ENCODE measurements at places on chromosomes 1 and 21.

DNA sequence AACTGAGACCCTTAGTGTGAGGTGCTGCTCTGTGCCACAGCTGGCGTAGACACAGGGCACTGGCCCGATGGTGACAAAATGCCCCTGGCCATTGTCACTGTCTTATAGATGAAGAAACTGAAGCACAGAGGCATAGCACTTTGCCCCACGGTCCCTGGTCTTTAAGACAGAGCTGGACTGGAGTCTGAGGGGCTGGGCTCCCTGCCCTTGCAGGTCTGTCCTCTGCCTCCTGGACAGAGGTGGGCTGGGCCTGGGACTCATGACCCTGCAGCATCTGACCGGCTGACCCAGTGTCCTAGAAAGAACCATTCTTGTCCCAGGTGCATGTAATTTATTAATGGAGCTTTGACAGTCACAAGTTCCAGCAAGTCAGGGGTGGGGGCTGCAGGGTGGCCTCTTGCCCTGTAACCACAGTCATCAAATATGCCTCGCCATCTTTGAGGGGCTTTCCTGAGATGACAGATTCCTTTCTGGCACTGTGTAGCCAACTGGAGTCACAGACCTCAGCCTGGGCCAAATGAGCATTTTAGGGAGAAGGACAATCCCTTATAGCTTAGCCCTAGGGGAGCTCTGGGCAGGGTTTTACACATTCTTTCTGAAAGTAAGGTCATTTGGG, 6.1 kb downstream of the SLFNL1 start:
- DNase-seq: no peak

DNA sequence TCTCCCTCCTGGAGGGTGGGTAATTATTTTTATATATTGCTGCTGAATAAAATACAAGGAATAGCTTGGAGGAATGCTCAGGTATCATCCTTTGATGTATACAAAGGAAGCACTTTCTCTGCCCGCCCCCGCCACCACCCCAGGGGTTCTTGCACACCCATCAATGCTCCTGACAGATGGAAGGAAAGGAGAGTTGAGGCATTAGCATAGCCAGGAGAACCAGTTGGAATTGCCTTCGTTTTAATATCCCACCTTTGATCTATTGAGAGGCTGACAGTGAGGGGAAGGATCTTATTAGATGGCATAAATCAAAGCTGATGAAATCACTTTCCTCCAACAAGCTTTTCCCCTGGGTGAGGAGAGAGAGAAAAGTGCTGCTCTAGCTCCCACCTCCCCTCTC, 71.1 kb downstream of the LGR6 start:
- no peak for DNase-seq

- DNase-seq: no peak
Observed at GRCh38 chr1:92362970-92363369, 64.1 kb downstream of the RPAP2 start.

DNA sequence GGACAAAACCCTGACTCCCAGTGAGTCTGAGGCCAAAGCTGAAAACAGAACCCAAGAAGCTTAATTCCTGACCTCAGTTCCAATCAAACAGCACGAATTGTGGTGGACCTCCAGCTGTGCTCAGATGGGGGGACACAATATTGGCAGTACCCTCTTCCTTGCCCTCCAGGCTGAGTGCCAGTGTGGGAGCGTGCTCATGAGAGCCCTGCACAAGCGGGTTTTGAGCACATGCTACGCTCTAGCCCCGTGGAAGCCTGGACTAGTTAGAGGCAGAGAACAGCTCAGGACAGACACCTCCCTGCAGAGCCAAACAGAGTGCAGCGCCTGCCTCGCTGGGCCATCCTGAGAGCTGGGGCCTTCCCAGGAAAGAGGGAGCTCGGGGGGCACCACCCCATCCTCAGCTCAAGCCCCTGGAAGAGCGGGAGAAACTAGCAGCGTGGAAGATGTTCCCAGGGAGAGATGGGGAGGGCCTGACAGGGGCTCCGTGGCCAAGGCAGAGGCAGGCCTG, 2.8 kb upstream of the SLC25A34 start:
- DNase-seq: no peak

GRCh38 chr1:5617179-5617520, 375.1 kb downstream of the NPHP4 start:
- DNase-seq: no peak

DNA sequence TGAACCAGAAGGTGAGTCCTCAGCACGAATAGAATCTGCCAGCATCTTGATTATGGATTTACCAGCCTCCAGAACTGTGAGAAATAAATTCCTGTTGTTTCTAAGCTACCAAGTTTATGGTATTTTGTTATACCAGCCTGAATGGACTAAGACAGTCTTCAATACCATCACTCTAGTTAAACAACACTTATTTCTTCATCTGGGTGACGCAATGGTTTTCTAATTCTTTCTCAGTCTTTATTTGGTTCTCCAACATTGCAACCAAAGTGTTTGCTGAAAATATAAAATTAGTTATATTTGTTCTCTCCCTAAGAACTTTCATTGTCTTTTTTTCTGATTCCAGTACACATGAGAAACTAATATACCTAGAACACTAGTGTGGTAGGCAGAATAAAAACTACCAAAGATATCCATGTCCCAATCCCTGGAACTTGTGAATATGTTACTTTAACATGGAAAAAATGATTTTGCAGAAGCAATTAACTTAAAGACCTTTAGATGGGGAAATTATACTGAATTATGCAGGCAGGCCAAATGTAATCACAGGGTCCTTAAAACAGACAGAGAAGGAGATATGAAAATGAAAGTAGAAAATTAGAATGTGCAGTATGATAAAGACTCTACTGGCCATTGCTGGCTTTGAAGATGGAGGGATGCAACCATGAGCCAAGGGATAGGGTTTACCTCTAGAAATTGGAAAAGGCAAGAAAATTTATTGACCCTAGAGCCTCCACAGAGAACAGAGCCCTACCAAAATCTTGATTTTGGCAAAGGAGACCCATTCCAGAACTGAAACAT, 1115.1 kb downstream of the PLA2G4A start:
- no peak for DNase-seq

DNA sequence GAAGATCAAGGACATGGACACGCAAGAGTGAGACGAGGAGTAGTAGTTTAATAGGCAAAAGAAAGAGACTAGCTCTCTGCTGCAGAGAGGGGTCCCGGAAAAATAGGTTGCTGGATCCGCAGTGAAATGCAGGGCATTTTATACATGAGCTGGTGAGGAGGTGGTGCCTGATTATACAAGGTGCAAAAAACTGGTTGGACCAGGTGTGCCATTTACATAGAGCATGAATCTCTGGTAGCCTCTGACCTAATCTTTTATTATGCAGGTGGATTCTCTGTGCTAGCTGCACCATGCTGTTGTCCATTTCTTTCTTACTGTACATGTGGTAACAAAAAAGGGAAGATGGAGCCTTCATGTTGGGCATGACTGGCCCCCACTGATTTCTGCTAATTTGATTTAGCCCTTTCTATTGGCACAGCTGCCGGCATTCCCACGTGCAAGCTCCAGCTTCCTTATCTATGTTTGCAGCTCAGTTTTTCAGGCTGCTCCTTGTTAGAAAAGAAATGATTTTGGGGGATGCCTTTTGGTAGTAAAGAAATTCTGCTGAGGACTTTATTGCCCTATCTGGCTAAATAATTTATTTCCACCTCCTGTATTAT, 548.1 kb downstream of the BRINP3 start:
- no peak for DNase-seq

Measured in foreskin fibroblast (primary cell).